ENCODE measurements at places on chromosomes 5 and 9. TPM values are rescaled to one million over a fixed set of nuclear protein-coding genes. Genes with fewer than 3 reads are reported as not detected.
A peak's percentile ranks its signal among the peaks of the same experiment; 100 is the strongest.

The MLANA gene
- total RNA-seq, result not detected

- no peak for DNase-seq
Observed at GRCh38 chr5:88877826-88878225, 5.2 kb downstream of the MEF2C start.

GRCh38 chr5:169097374-169098326, 203.3 kb downstream of the SLIT3 start:
- no peak for DNase-seq

DNA sequence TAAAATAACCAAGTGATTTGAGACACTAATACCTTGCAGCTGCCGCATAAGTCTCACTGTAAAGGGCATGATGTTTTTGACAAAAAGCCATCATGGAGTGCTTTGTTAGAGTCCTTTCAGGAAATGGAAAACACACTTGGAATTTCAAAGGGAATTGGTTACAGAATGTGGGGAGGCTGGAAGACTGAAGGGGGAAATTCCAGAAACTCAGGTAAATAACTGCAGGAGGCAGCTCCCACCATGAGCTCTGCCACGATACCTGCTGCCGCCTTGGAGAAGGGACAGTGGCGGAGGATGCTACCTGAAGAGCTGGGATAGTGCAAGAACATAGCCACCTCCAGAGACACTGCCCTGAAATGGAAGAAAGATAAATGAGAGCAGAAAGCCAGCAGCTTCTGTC, 66.9 kb downstream of the PRKACG start:
- no peak for DNase-seq

The ARAP3 gene
- total RNA-seq, result 10.0 TPM

DNA sequence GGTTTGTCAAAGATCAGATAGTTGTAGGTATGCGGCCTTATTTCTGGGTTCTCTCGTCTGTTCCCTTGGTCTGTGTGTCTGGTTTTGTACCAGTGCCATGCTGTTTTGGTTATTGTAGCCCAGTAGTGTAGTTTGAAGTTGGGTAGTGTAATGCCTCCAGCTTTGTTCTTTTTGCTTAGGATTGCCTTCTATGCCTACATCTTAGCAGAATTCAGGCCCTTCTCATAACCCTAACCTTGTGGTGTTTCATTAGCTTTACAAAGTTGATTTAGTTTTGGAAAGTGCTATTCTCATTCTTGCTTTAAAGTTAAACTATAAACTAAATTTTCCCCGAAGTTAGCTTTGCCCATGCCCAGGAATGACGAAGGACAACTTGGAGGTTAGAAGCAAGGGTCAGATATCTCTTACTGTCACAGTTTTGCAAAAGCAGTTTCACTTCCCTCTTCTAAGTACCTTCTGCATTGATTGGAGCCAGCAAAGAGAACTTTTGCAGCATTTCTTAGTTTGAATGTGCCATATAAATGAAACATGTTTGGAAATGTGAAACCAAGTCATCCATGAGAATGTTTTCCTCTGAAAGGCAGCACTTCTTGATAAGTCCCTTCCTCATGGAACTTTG, 274.3 kb upstream of the DMRT1 start:
- DNase-seq, result no peak

DNA sequence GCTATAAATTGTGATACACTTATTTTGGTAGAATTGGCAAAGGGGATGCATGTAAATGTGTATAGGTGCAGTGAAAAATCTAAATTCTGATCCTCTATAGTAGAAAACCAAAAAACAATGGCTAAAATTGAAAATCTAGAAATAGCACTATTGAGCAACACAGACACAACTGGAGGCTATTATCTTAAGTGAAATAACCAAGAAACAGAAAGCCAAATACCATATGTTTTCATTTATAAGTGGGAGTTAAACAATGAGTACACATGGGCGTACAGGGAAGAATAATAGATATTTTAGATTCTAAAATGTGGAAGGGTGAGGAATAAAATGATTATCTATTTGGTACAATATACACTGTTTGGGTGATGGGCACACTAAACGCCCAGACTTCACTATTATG, 183.2 kb upstream of the TUSC1 start:
- no peak for DNase-seq

DNA sequence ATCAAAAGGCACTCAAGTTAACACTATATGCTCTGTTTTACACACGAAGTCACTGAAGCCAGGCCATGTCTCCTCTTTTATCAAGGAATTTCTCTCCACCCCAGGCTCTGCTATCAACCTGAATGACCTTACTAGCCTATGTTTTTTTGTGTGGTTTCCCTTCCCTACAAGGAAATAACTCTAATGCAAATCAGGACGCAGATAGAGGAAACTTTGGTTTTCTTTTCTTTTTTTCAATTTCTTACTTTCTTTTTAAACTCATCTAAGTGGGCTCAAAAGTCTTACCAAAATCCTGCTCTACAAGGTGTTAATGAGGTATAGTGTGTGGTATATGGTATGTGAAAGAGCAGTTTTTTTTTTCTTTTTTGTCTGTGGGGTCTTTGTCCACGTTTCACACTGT, 5.5 kb upstream of the SLC46A2 start:
- no peak for DNase-seq

DNA sequence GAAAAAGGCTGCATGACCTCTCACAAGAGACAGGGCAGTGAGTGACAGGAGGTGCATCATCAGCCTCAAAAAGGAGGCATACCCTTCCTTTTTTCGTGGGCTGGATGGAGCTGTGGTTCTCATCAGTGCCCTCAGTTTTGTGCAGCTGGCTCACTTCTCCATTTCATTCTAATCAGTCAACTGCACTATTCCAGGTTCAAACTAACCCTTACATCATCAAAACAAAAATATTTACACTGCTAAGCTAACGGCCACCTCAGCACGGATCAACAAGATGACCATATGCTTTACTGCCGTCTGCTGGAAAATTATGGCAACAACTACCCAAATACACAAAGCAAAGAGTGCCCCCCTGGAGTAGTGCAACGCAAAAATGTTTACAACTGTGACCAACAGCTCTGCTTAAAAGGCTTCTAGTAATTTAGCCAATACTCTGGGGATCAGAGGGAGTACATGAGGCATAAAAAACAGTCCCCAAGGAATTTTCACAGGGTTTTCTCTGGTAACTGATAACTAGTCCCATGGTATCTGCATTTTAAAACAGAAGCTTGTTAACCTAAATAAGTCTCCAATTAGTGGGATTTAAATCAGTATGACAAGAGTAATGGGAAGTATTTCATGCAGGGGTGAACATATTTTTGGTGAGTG, 10.8 kb downstream of the KCNV2 start:
- DNase-seq, result no peak

DNA sequence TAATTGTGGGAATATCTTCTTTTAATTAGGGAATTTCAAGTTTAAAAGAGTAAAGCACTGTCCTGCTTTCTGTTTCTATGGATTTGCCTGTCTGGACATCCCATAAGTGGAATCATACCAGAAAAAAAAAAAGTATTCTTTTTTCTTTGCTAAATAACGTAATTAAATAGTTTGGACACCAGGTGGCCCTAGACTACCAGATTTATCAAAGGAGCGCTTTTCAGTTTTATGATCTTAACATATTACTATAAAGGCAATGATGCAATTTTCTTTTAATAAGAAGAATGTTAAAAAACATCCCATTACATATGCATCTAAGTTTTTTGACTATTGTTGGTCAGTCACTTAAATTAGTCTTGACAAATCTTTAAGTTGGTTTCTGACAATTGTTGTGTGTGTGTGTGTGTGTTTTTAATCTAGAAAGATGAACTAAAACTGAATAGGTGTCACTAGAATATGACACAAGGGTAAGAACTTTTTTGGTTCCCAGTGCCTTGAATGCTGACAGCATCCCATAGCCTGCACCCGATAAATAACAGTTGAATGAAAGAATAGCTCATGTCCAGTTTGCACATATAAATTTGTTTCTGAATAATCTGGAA, 49.5 kb downstream of the C5orf22 start:
- no peak for DNase-seq

DNA sequence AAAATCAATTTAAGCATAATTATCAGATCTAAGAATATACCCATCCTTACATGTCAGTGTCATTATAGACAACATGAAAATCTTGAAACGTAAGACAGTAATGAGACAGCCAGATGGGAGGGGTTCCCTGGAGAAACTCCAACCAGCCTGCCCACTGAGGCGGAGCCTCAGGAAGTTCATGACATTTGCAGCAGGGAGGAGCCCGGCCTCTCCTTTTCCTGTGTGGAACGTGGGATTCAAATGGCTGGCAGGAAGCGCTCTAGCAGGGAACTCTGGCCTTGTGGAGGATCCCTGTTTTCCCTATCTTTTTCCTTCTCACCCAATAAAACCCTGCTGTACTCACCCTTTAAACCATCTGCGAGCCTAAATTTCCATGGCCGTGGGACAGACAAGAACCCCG, 176.6 kb upstream of the KCNN2 start:
- DNase-seq, result peak; percentile 16

The PCDHA5 gene
- total RNA-seq, result not detected
